ENCODE measurements at places on chromosomes 11 and 22.

- DNase-seq = no peak
These were observed 503.4 kb downstream of the DLG2 start for GRCh38 chr11:85123752-85124231.

GRCh38 chr22:43113526-43114251 lies 3.1 kb downstream of the BIK start:
- no peak for DNase-seq

- DNase-seq = no peak
These were observed 11.9 kb upstream of the MRPL11 start for GRCh38 chr11:66450560-66450959.

- no peak for DNase-seq
These were observed 228.2 kb upstream of the DDI1 start for GRCh38 chr11:103808252-103808651.

DNA sequence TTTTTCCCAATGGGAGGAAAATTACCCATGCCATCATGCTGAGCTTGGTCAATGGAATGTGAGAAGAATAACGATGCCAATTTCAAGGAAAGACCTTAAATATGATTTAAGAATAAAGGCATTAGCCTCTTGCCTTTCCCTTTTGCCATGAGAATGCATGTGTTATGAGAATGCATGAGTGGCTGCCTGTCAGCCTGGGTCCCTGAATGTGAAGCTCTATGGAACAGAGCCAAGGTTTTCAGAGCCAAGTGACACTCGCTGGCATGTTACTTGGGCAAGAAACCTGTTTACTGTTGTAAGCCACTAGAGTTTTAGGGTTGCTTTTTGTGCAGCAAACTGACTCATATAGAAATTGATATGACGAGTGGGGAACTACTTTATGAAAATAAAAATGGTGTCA lies 75.7 kb downstream of the JRKL start:
- DNase-seq = no peak

GRCh38 chr11:20962581-20962980 lies 293.2 kb downstream of the NELL1 start:
- DNase-seq = no peak
